ENCODE measurements at places on chromosomes 11 and 22.

DNA sequence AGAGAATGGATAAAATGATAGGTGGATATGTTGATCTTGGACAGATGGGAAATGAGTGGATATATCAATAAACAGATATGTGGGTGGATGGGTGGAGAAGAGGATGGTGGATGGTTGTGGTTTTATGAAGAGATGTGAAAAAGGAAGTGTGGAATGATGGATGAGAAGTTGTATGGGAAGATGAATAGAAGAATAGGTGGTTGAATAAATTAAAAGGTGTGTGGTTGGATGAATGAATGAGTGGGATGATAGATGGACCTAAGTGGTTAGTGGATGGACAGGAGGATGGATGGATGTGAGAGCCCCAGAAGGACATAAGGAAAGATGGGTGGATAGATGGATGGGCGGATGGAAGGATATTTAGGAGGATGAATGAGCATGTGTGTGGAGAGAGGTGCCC, 913 bp upstream of the CD44 start:
- DNase-seq: no peak

DNA sequence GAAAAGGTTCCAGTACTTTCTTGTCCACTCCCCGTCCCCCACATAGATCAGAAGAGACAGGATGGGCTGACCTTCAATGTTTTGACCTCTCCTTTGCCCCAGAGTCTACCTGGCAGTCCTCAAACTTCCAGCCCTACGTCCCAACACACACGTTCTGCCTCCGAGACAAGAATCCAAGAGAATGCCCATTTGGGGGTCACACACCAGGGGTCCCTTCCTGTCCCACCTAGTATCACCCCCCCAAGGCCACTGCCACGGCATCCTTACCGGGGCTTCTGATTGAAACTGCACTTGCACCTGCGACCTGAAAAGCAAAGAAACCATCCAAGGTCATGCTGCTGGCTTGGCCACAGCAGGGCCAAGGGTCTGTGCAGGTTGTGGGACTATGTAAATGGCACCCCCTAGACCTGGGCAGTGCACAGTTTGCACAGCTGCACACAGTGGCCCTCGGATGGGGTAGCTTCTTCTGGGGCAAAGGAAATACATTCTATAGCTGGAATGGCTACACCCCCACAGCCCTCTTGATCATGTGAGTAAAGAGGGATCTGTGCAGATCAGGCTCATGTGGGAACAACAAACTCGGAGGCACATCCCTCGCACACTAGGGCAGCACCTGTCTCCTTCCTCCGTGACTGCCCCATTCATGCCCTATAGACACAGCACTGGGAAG, 16.5 kb upstream of the FXYD2 start:
- DNase-seq: no peak

DNA sequence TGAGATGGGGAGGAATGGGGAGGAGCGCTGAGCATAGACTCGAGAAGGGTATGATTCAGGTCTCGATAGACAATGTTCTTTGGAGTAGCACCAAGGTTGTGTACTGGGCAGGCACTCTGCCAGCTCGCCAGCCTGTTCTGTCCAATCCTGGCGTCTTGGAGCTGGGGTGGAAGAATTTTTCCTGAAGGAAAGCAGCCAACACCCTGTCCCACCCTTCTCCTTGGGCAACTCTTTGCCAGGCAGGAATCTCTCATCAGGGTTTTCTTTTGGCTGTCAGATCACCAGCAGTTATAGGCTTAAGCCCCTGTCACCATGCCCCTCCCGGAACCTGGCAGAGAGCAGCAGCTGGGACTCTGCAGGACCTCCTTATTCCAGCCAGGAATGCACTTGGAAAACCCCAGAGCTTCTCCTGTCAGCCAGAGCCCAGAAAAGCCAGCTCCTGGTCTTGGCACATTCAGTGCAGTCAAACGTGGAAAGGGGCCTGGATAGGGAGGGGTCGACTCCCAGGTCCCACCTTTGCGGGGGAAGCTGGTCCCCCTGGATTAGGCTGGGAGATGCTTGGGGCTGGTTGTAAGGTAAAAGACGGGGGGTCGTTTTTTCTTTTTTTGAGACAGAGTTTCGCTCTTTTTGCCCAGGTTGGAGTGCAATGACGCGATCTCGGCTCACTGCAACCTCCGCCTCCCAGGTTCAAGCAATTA, 14.4 kb upstream of the SPTBN2 start:
- no peak for DNase-seq

- no peak for DNase-seq
Measured at GRCh38 chr22:37298748-37299495, 16.6 kb downstream of the CYTH4 start.

DNA sequence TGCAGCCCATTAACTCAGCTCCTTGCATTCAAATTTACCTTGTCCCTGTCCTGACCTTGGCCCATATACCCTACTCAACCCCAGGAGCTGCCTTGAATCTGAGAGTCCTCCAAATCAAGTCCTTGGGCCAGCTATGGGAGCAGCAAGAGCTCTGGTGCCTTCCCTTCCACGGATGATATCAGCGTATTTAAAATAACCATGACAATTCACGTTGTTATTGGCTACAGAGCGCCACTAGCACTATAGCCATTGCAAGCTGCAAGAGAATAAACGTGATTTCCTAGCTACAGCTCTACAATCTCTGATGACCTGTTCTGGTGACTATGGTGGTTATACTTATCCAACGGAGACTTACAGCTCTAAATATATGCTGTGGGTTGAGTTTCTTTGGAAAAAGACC, 357.8 kb downstream of the LARGE1 start:
- no peak for DNase-seq

- DNase-seq: no peak
Measured at GRCh38 chr11:127625402-127625801, 624.8 kb upstream of the KIRREL3 start.

DNA sequence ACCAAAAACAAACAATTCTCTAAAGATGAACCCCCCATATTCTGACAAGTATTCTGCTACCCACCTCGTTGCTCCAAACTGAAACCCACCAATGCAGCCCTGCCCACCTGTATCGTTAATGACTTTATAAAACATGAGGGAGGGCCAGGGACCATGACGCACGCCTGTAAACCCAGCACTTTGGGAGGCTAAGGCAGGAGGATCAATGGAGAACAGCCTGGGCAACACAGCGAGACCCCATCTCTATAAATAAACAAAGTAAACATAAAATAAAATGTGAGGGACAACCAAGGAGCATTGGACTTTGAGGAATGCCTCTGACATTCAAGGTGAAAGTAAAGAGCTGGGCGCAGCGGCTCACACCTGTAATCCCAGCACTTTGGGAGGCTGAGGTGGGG, 39.8 kb upstream of the ATXN10 start:
- DNase-seq: no peak
